A549 treated with ZK216348 at 1 μM for 4 hours (cell line): ENCODE measurements at places on chromosomes 3 and 15. TPM values are rescaled to one million over a fixed set of nuclear protein-coding genes. Genes with fewer than 3 reads are reported as not detected.

The RYR3 gene
- total RNA-seq = 0.02 to 0.09 TPM (median 0.06 TPM) in 4 of 5 replicates, not detected in the other

The SI gene
- not detected in 5 replicates for total RNA-seq

The TF gene
- total RNA-seq = 0.60 to 2.0 TPM (median 1.0 TPM) in 5 replicates

The SEMA3F gene
- total RNA-seq = 8.6 to 16.4 TPM (median 14.0 TPM) in 5 replicates

The CPLX3 gene
- total RNA-seq = 0.07 TPM in 1 of 5 replicates, not detected in the others
